ENCODE measurements at places on chromosomes 7 and 10. TPM values are rescaled to one million over a fixed set of nuclear protein-coding genes. Genes with fewer than 3 reads are reported as not detected.

- DNase-seq, result no peak
Observed at GRCh38 chr10:129608653-129609052, 141.6 kb downstream of the MGMT start.

- no peak for DNase-seq
Observed at GRCh38 chr7:147944321-147944720, 646.2 kb upstream of the C7orf33 start.

GRCh38 chr7:42502022-42502421, 265.0 kb upstream of the GLI3 start:
- no peak for DNase-seq

DNA sequence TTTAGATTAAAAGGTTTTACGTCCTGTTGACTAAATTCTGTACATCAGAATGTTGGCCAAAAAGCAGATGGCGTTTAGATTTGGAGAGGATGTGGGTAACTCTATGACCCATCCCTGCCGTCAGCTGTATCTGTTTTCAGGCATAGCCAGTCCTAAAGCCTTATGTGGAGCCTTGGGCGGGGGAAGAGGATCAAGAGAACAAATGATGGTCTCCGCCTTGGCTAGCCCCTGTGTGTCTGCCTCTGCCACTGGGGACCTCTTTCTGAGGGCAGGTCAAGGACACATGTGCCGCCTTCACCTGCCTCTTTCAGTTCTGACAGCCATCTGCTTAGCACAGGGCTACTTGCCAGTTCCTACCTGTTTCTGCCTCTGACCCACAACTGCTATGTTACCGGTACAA, 24.1 kb downstream of the PDSS1 start:
- DNase-seq, result peak; percentile 87

- no peak for DNase-seq
Observed at GRCh38 chr10:63204667-63205391, 71.7 kb downstream of the NRBF2 start.

DNA sequence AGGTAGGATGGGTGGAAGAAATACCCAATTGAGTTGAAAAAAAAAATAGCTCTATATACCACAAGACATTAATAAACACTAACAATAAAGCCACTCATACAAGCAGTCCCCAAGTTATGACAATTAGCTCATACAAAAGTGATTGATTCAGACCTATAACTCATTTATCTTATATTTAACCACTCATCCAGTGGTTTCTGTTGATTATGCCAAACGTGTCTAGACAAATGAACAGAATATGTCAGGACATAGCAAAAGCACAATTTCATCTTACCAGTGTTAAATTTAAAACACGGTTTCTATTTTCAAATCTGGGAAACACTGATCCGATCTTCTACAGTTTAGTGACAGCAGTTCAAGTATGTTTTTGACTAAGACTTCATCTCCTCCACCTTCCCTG, 17.0 kb downstream of the ABI1 start:
- DNase-seq, result no peak

DNA sequence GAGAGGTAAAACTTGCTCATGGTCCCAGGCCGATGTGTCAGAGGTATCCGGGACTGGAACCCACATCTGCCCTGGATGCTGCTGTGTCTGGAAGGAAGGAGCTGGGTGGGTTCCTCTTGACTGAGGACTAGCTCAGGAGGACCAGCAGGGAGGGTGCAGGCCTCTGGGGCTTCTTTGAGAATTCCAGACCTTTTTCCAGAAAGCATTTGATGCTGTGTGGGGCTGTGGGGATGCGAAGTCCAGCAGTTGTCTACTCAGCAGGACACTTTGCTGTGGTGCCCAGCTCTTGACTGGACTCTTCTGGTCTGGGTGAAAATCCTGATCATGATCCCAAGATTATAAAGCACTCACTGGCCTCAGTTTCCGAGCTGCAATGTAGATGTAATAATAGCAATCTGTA, 1.7 kb downstream of the RAMP3 start:
- no peak for DNase-seq

DNA sequence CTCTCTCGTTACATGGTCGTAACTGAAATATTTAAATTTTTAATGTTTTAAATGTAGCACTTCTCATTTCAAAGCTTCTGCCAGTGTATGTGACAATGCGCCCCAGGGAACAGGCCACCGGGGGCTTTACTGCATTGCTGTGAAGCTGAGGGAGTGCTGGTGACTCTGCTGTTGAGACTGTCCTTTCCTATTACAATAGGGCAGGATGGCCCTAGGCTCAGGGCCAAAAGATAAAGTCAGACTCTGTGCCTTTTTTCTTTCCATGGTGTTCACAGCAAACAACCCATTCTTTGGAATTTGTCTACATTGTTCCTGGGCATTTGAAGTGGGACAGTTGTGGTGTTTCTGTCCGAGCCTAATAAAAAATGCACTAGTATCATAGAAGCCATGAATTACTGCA, 107.3 kb downstream of the GALNT11 start:
- DNase-seq, result no peak

- DNase-seq, result no peak
Observed at GRCh38 chr7:77479536-77480088, 57.5 kb upstream of the PTPN12 start.

DNA sequence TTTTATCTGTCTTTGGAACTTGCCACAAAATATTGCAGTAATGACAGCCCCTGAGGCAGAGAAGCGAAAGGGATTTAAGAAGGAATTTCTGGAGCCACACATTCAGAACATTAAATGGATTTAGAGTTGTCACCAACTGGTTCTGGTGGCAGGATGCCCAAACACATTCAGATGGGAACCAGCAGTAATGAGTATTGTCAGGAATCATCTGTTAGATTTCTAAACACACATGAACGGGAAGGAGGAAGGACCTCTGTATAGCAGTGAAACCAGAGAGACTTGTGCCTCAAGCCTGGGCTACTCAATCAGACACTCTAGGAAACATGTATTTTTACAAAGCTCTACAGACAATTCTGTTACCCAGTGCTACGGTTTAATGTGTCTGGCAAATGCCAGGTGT, 103.8 kb upstream of the CCNY start:
- DNase-seq, result no peak

GRCh38 chr7:30005464-30005863, 15.9 kb upstream of the SCRN1 start:
- DNase-seq, result no peak

DNA sequence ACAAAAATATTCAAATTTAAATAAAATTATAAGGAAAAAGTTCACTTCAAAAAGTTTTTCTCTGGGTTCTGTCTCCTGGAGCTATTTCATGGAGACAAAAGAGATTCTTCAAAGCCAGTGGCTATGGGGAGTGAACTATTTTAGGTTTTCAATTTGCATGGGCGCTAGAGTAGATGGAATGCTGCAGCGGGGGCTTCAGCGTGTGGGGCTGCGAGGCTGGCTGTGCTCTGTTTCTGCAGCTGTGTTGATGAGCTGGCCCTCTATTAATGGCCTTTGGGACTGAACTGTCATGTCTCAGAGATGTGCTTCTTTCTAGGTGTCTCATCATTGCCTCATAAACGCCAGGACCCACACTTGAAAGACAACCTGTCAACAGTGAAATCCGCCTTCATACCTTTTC, 108.4 kb upstream of the NPY start:
- no peak for DNase-seq

DNA sequence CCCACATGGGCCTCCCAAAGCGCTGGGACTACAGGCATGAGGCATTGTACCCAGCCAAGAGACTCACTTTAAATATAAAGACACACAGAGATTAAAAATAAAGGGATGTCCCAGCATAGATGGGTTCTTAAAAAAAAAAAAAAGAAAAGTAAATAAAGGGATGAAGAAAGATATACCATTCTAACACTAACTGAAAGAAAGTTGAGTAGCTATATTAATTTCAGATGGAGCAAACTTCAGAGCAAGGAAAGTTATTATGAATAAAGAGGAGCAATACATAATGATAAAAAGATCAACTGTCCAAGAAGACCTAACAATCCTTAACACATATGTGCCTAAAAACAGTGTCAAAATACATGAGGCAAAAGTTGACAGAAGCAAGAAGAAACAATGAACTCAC, 33.0 kb upstream of the SPOCK2 start:
- DNase-seq, result no peak

- no peak for DNase-seq
Observed at GRCh38 chr10:103792547-103792946, 62.8 kb downstream of the SH3PXD2A start.

DNA sequence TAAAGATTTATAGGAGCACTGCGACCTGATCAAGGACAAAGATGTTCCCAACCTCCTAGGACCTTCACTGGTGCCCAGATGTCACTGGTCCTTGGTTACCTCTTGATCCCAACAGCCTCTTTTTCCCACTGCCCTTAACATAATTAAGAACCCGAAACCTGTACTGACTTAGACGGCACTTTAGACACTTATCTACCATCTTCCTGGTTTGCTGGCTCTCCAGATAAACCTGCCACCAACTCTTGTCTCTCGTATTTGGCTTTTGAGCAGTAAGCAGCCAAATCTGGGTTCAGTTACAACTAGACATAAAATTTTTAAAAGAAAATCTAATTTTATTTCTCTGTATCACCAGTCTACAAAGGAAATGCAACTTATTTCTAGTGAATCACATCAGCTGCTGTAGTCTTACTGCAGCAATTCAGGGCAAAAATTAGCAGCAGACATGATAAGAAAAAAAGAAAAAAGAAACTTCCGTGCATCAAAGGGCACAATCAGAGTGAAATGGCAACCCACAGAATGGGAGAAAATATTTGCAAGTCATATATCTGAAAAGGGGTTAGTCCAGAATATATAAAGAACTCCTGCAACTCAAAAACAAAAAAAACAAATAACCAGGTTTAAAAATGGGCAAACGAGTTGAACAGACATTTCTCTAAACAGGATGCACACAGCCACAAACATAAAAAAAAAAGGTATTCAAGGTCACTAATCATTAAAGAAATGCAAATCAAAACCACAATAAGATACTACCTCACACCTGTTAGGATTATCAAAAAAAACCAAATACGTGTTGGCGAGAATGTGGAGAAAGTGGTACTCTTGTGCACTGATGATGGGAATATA, 9.4 kb downstream of the ASB13 start:
- no peak for DNase-seq

- DNase-seq, result no peak
Observed at GRCh38 chr10:102581981-102582580, 62.2 kb upstream of the TRIM8 start.

DNA sequence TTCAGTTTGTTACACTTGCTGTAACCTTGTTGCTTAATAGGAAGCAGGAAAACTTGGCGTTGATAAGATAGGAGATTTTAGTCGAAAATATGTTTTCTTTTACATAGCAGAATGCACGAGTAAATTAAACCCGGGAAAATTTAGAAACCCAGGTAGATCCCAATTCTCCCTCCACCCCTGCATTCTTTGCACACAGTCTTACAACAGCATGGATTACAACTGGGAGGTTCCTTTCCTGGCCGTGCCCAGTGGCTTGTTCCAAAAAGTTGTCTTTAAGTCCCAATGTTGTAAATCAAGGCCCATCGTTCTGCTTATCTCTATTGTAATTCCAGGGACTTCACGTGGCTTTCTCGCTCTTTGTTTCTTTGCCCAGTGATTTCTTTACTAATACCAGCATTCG, 1.1 kb upstream of the DPY19L1 start:
- no peak for DNase-seq

DNA sequence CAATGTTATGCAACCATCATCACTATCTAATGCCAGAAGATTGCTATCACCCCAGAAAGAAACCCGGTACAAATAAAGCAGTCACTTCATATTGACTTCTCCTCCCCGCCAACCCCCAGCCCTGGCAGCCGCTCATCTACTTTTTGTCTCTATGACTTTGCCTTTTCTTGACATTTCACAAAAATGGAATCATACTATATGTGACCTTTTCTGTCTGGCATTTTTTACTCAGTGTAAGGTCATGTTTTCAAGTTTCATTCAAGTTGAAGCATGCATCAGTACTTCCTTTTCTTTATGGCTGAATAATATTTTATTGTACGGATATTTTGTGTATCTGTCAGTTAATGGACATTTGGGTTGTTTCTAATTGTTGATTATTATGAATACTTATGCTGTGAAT, 28.1 kb downstream of the FHIP2A start:
- DNase-seq, result no peak

- no peak for DNase-seq
Observed at GRCh38 chr10:125543796-125544195, 139.2 kb downstream of the TEX36 start.

DNA sequence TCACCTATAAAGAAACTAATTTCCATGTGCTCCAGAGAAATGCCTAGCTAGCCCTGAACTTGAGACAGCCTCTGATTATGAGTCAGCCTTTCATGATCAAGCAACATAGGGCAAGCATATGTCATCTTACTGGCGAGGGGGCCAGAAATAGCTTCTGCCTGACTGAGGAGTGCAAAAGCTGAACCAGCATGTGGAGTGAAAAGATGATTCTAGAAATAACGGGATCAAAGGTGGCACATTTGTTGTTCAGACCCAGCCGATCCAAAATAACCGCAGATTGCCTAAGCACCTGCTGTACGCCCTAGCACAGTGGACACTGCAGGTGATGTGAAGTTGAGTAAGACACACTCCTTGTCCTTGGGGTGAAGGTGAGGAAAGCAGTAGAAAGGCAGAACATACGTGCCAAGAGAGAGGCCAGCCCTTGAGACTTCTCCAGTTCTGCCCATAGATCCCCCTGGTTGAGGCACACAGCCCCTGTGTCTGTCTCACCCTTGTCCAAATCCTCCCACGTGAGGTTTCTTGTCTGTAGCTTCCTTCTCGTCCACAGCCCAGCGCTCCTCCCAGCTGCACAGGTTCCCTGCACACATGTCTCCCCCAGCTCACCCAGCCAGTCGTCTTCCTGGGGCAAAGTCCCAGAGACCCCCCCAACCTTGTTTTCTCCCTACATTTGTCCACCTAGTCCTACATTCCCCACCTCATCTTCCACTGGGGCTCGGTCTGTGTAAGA, 2.8 kb upstream of the BCL7B start:
- DNase-seq, result peak; percentile 16

- DNase-seq, result no peak
Observed at GRCh38 chr7:66880053-66880452, 41.0 kb upstream of the TMEM248 start.

GRCh38 chr10:75303045-75303777, 67.5 kb upstream of the COMTD1 start:
- no peak for DNase-seq

DNA sequence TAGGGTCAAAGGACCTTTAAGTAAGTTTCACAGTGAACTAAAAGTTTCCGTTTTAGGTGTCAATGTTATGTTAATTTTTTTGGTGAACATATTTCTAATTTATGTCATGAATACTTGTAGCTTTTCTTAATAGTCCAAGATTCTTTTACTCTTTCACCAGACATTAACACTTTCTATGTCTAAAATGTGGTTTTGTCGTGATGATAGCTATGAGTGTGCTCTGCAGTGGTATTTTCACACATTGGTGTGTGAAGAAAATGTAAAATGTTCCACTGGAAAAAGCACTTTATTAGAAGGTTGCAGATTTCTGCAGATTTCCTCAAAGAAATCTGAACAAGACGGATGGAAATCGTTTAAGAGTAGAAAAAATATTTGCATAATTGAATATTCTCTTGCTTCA, 561.0 kb upstream of the ANKRD30A start:
- no peak for DNase-seq

Gene SLC18A3
- total RNA-seq, result not detected

Gene STAG3
- total RNA-seq, result 5.5 TPM

Gene ZP3
- total RNA-seq, result 7.0 TPM

Gene CDK14
- total RNA-seq, result 0.47 TPM

Gene PDGFA
- 0.55 TPM for total RNA-seq

Gene HTR5A
- not detected for total RNA-seq

Gene SPAG6
- total RNA-seq, result not detected

Gene ERVW-1
- total RNA-seq, result not detected

Gene ETV1
- not detected for total RNA-seq

Gene TBX20
- 0.17 TPM for total RNA-seq

Gene SUGCT
- total RNA-seq, result 1.2 TPM

Gene MBL2
- not detected for total RNA-seq

Gene BTBD16
- total RNA-seq, result not detected

Gene SP8
- total RNA-seq, result not detected

Gene CFAP69
- not detected for total RNA-seq

Gene THSD7A
- not detected for total RNA-seq
